ENCODE measurements at places on chromosomes 16 and 17.

GRCh38 chr17:9022573-9023391, 1.5 kb downstream of the NTN1 start:
- DNase-seq: no peak

DNA sequence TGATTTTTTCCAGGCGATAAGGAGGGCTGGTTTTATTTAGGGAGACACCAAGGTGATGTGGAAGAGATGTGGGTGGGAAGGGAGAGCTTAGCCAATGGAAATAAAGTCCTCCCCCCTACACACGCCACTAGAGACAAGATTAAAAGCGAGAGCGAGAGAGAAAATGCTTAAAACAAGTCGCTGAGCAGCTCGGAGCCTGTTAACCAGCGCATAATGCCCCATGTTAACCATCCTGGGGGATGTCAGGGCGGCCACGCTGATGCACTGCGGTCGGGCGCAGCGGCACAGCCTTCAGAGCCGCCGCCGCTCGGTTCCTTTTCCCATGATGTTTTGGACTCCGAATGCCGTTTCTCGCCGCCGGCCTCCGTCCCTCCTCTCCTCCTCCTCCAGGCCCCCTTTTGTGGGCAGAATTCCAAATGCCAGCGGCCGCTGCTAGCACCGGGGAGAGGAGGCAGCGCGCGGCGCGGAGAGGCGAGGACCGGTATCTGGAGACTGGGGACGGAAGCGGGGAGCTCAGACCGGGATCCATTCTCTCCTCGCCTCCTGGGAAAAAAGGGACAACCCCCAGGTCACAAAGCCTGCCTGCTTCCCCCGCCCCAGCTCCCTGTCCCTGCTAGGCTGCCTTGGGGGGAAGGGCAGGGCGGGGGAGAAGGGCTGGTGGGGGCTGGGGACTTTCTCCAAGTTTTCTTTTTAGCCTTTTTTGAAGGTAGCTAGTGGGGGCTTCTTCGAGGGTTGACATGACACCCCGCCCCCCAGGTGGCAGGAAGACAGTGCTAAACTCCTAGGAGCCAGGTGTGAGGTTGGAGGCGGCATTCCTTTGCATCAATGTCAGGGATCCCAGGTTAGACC, 98.1 kb upstream of the CCL2 start:
- DNase-seq: peak; percentile 6

DNA sequence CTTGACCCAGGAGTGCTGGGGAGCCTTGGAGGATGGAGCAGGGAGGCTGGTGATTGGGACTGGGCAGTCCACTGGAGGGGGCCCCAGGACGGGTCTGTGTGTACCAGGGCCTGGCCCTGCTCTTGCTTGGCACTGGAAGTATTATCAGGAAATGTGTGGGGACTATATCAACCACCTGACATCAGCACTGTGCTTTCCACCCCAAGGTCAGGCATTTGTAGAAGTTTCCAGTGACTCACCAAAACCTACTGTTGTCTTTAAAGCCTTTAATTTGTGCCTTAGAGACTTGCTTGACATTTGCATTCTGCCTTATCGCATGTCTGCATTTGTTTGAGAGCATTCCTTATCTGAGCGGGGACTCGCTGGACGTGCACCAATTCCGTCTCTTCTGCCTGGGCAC, 323.1 kb downstream of the FOXL1 start:
- no peak for DNase-seq

DNA sequence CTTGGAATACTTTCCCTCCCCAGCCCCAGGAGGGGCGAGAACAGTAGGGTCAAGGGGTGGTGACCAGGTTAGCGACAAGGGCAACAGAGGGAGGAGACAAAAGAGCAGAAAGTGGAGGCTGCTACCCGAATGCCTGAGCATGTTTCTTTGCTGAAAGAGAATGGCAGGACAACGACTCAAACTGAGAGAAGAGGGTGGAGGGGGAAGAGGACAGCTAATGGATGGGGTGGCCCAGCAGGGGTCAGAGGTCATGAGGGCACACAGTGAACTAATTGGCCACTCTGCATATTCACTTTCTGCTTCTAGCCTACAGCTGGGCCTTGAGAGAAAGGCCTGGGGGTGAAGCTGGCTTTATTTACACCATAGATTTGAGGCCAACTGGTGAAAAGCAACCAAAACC, 19.1 kb upstream of the DDX52 start:
- no peak for DNase-seq

- DNase-seq: no peak
Measured at GRCh38 chr16:82157836-82158235, 12.2 kb downstream of the MPHOSPH6 start.

GRCh38 chr16:85557971-85558657, 55.0 kb upstream of the GSE1 start:
- no peak for DNase-seq

- DNase-seq: no peak
Measured at GRCh38 chr17:18021372-18021771, 17.6 kb downstream of the ATPAF2 start.

DNA sequence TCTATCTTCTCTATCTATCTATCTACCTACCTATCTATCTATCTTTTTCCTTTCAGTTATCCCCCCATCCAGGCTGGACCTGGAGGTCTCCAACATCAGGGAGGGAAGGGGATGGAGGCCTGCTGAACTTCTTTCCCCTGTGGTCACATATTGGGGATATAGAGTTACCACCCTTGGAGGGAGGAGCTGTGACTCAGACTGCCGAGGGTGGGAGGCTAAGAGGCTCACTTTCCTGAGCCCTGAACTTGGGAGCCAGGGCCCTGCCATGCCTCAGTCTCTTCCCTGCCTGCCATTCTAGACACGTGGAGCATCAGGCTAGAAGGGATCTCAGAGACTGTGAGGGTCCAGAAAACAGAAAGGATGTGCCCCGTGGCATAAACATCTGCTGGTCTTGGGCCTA, 8.4 kb downstream of the LRRC3C start:
- DNase-seq: no peak

DNA sequence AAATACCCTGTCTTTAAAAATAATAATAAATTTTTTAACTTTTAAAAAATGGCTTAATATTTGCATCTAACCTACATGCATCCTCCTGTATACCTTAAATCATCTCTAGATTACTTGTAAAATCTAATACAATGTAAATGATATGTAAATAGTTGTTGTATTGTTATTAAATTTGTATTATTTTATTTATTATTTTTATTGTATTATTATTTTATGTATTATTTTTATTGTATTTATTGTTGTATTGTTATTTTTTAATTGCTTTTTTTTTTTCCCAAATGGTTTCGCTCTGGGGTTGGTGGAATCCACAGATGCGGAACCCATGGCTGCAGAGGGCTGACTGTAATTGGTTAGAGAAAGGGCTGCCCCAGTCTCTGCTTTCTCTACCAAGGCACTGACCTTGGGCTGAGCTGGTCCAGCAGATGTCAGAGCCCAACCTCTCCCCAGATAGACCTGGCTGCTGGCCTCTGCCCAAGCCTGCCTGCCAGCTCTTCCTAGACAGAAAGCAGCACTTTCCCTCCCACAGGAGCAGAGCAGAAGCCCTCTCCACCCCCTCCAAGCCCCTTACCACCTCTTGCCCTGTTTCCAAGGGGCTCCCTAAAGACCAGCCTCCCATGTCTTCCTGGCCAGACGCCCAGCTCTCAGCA, 183.8 kb downstream of the GSG1L start:
- DNase-seq: no peak

GRCh38 chr16:69324585-69325253, 5.7 kb downstream of the PDF start:
- no peak for DNase-seq

- no peak for DNase-seq
Measured at GRCh38 chr17:32931686-32932085, 3.7 kb downstream of the TMEM98 start.

DNA sequence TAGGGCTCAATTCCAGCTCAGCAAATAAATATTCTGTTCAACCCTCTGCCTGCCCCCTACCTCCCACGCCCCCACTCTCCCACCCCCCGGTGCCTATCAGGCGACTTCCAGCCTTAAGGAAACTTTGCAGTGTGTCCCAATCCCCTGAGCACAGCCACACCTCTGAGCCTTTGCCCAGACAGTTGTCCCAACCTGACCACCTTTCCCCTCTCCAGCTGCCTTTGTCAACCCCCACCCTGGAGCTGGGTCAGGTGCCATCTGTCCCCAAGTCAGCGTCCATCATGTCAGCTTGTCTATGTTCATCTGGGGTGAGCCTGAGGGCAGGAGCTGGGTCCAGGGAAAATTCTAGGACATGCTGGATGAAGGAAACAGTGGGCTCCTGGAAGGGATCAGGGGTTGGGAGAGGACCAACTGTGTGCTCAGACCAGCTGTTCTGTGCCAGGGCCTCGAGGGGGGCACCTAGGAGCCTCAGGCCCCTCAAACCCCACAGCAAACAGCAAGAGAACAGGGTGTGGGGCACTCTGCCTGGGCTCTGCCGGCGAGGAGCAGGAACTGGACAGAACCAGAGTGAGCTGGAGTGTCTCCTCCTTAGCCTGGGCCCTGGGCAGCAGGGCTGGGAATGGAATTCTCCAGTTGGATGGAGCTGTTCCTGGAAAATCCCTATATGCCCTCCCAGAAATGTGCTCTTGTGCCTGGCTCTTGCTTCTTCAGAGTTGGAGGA, 17.8 kb downstream of the CDH16 start:
- no peak for DNase-seq

DNA sequence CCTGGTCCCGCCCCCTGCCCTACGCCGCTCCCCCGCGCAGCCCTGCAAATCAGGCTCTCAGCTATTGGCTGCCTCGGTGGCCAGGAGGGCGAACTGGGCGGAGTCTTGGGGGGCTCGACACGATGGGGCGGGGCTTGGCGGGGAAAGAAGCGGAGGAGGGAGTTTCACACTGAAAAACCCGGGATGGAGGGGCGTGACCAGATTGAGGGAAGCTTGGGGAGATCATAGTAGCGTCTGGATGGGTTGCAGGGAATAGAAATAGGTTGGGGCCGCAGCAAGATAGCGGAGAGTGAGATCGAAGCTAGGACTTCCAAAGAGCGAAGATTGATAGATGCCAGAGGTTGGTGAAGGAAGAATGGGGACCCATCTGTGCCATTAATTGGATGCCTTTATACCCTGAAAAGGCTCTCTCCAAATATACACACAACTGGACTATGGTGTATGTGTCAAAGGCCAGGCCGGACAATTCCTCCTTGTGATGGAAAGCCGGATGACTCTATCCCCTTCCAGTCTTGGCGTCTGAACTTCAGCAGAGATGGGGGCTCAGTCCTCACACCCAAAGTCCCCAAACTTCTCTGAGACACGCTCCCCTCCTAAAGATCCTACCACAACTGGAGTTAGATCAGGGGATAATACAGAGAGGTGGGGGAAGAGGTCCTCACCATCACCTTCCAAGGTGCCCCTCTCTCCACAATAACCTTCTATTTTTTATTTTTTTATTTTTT, 376 bp upstream of the STAC2 start:
- DNase-seq: peak; percentile 92

- DNase-seq: no peak
Measured at GRCh38 chr17:68141050-68141449, 105.5 kb downstream of the KPNA2 start.

GRCh38 chr17:73249700-73250099, 12.0 kb downstream of the CPSF4L start:
- no peak for DNase-seq

DNA sequence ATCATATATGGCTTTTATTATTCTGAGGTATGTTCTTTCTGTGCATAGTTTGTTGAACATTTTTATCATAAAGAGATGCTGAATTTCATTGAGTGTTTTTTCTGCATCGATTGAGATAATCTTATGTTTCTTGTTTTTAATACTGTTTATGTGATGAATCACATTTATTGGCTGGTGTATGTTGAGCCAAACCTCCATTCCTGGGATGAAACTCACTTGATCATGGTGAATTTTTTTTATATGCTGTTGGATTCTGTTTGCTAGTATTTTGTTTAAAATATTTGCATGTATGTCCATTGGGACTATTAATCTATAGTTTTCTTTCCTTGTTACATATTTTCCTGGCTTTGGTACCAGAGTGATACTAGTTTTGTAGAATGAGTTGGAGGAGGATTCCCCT, 500.2 kb downstream of the CDH11 start:
- no peak for DNase-seq

GRCh38 chr17:38893607-38894006, 23.7 kb downstream of the LASP1 start:
- no peak for DNase-seq

DNA sequence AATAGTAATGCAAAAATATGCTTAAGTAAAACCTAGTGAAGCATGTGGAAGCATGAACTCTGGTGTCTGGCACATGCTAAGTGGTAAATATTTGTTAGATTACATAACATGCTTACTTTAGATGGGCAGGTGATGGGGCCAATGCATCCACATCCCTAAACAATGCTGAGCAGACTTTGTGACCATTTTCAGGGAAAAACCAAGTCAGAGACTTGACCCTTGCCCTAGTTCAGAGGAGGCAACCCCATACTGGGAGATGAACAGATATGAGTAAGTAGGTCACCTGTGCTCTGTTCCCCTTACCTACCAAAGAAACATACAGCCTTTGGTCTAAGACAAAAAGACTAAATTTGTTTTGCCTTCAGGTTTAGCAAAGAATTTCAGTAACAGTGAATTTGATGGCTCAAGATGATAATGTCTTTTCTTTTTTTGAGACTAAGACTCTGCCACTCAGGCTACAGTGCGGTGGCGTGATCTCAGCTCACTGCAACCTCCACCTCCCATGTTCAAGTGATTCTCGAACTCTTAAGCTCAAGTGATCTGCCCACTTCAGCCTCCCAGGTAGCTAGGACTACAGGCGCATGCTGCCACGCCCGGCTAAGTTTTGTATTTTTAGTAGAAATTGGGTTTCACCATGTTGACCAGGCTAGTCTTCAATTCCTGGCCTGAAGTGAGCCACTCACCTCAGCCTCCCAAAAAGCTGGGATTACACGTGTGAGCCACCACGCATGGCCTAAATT, 91.4 kb downstream of the HIC1 start:
- no peak for DNase-seq

DNA sequence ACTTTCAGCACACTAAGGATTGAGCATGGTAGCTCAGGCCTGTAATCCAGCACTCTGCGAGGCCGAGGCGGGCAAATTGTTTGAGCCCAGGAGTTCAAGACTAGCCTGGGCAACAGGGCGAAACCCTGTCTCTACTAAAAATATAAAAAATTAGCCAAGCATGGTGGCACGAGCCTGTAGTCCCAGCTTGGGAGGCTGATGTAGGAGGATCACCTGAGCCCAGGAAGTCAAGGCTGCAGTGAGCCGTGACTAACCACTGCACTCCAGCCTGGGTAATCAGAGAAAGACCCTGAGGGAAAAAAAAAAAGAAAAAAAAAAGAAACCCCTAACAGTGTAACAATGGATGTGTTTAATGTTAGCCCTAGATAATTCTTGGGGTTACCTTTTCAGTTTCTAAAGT, 24.0 kb downstream of the PARN start:
- no peak for DNase-seq

DNA sequence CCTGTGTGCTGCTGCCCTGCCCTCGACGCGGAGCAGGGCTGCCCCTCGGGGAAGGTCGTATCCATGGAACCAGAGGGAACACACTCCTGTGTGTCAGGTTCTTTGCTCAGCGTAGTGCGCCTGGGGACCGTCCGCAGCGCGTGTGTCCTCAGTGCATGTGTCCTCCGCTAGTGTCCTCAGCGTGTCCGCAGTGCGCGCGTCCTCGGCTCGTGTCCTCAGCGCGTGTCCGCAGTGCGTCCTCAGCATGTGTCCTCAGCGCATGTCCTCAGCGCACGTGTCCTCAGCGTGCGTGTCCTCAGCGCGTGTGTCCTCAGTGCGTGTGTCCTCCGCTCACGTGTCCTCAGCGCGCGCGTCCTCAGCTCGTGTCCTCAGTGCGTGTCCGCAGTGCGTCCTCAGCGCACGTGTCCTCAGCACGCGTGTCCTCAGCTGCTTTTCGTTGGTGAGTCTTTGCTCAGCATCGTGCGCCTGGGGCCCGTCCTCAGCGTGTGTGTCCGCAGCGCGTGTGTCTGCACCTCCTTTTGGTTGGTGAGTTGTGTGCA, 59.2 kb upstream of the ZNF750 start:
- no peak for DNase-seq

- DNase-seq: no peak
Measured at GRCh38 chr17:70241071-70241470, 71.7 kb downstream of the KCNJ2 start.
